ENCODE measurements at places on chromosomes 12 and 14.

- DNase-seq = no peak
These were observed 491.4 kb downstream of the APAF1 start for GRCh38 chr12:99136516-99136915.

DNA sequence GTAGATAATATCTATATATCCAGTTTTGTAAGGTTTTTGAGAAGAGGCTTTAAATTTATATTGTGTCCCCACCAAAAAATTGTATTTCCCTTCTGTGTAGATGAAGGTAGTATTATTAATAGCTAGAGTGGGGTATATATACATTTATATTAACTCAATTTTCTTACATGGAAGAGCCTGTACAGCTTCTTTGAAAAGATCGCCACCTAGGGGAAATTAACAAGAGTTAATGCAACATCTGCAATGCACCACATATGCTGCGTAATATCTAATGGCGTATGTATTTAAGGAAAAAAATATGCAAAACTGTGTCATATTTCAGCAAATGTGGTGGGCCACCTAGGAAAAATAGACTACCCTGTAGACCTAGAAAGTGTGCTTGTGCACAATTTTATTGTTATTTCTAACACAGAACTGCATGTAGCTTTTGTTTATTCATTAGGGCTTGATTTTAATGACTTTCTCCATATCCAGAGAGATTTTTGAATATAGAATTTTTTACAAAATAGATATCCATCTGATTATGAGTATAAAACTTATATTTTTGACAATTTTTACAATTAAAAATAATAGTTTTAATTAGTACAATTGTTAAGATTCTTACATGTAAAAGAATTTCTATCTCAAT, 14.0 kb downstream of the CCER1 start:
- peak; percentile 91 for DNase-seq

DNA sequence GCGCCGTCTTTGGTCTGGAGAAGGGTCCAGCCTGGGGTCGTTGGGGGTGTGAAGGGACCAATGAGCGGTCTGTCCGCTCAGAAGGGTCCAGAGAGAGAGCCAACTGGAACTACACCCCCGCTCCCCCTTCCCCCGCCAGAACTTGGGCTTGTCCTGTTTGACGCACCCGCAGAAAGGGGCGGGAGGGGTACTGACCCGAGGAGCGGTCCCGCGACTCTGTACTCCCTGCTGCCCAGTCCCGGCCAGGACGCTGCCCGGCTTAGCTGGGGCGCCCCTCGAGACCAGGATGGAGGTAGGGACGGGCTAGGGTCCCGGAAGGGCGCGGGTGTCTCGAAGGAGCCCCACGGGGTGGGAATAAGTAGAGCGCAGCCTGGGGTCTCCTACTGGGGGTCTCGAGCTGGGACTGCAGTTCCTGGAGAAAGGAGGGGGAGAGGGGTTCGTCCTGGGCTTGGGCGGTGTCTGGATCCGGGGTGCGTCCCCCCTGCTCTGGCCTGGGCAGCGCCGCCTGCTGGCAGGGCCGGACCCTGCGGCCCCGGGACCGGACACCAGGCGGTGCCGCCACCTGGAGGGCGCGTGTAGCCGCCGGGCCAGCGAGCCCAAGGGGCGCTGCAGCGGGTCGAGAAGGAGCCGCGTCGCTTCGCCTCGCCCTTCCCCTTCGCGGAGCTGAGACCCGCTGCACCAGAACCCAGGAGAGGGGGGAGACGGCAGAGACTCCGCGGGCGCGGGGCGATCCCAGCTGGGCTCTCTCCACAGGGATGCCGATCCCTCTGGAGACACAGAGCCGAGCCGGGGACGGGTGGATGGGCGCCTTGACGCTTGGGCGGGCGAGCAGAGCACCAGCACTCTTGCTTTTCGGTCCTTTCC, 3.8 kb upstream of the CACNB3 start:
- DNase-seq = peak; percentile 86

GRCh38 chr12:1796515-1797010, 23.8 kb upstream of the LRTM2 start:
- DNase-seq = peak; percentile 87

GRCh38 chr12:106331599-106331998, 25.9 kb upstream of the POLR3B start:
- no peak for DNase-seq

DNA sequence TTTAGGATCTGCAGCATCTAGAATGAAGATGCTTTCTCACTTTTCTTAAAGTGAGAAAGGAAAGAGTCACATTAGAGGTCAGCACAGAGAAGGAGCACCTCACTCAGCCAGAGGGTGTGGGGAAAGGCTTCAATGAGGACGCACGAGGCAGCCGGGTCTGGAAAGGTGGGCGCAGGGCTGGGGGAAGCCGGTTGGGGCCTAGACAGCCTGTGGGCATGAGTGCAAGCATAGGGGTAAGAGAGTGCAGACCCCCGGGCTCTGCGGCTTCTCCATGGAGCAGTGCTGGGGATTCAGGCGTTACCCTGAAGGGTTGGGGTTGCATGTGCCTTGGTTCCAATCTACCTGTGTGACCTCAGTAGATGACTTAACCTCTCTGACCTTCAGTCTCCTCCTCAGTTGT, 49.9 kb downstream of the KRT80 start:
- DNase-seq = no peak

- DNase-seq = no peak
These were observed 85.3 kb downstream of the DPF3 start for GRCh38 chr14:72808564-72808963.

DNA sequence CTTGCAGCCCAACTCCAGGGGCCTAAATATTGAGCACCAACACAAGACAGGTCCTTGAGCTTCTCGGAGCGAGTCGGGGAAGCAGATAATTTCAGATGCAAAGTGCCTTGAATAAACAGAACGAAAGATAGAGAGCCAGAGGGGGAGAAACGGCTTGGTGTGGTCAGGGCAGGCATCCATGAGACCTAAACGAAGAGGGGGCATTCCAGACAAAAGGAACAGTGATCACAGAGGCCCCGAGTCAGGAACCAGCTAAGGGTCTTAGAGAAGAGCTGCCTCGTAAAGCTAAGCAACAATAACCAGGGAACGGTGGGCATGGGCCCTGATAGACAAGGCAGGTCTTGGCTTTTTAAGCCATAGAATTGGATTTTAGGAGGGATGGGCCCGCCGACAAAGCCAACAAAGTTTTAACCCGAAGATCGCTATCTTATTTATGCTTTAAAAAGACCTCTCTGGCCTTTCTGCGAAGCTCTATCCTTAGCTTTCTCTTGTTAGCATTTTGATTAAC, 421 bp upstream of the ACADS start:
- peak; percentile 51 for DNase-seq

GRCh38 chr12:108394196-108394595, 55.1 kb upstream of the CMKLR1 start:
- DNase-seq = no peak

- DNase-seq = no peak
These were observed 23.2 kb upstream of the DCN start for GRCh38 chr12:91205811-91206210.

- no peak for DNase-seq
These were observed 48.2 kb upstream of the BTG1 start for GRCh38 chr12:92193846-92194245.

DNA sequence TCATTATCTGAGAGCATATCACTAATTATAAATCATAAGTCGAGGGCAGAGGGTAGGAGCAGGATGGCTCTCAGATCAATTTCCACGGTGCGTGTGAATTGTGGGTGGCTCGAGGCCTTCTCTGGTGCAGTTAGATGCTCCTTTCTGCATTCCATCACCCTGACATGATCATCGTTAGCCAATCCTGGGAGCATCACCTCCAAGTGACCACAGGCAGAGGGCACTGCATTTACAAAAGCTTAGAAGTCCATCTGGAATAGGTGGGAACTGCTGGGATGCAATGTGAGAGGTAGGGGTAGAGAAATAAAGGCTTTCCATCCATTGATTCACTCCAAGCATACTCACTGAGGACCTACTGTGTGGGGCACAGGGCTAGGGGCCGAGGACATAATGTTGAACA, 538.2 kb upstream of the TBX3 start:
- no peak for DNase-seq

DNA sequence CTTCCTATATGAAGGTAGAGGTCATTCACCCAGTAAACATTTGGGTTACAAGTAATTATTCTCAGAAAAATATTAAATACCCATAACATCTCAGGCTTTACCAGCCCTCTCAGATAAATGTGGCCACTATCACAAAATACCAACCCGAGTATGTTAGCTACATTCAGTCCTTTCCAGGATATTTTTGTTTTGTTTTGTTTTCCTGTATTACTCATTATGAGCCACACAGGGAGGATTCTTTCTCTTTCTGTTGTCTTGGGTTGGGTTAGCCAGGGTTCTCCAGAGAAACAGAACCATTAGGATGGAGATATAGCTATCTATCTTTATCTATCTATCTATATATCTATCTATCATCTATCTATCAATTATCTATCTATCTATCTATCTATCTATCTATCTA, 947.6 kb upstream of the MDGA2 start:
- DNase-seq = no peak

- DNase-seq = no peak
These were observed 27.4 kb upstream of the ABCD2 start for GRCh38 chr12:39646963-39647362.

DNA sequence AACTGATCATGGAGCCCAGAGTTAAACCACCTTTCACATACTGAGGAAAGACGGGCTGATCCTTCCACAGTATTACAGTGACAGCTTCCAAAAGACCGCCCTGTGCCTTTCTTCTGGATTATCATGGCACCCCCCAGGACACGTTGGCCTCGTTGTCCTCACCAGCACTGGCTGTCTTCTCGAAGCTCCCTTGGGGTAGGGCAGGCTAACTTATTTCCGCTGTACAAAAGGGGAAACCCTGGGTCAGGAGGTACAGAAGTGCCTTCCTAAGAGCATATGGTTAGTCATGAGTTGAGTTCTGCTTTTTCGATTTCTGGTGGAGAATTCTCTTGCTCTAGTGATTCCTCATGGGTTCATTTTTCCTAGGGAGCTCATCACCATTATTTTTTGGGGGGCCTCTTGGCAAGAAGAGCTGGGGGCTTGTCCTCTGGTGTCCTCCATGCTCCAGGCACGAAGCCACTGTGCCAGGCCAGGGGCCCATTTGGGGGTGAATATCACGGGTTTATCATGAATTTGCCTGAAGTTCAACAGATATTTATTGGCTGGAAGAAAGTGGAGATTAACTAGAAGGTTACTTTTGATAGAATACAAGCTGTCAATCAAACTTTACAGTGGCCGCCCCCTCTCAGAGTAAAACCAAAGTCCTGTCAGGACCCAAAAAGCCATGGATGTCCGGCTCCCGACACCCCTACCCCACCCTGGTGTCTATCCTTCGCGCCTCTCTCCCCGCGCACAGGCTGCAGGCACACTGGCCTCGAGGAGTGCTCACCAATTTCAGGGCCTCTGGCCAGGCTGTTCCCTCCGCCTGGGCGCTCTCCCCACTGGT, 8.8 kb upstream of the TRAF3 start:
- no peak for DNase-seq

GRCh38 chr14:55600784-55601561, 21.0 kb downstream of the KTN1 start:
- no peak for DNase-seq

DNA sequence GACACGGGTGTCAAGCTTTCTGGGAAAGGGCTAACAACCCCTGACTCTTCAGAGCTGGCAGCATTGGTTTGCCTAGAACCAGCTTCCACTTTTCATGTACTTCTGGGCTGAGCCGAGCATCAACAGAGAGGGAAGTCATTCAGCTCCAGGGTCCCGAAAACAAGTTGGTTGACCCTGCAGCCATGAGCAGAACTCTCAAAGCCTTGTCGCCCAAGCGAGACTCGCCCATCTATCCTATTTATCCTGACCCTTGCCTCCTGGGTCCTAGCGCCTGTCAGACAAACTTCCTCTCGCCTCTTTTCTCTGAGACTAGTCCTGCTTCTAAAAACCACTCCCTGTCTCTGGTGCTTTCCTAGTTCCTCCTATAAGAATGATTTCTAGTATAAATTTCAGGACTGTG, 47.9 kb downstream of the ASCL4 start:
- DNase-seq = no peak

DNA sequence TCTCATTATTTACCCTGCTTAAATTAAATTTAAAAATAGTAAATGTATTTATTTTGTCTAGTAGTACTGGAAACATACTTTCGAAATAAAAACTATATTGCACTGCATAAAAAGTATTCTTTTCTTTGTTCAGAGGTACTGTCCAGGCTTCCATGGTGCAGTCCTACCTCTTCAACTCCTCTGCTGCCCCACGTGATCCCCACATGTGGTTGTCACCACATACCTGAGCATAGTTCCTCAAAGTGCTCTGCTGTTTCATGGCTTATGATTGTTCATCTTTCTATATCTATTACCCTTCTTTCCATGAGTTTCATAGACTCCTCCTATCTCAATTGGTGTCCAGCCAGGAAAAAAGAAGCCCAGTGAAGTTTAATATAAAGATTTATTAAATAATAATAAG, 317.5 kb upstream of the OR4E1 start:
- DNase-seq = no peak

DNA sequence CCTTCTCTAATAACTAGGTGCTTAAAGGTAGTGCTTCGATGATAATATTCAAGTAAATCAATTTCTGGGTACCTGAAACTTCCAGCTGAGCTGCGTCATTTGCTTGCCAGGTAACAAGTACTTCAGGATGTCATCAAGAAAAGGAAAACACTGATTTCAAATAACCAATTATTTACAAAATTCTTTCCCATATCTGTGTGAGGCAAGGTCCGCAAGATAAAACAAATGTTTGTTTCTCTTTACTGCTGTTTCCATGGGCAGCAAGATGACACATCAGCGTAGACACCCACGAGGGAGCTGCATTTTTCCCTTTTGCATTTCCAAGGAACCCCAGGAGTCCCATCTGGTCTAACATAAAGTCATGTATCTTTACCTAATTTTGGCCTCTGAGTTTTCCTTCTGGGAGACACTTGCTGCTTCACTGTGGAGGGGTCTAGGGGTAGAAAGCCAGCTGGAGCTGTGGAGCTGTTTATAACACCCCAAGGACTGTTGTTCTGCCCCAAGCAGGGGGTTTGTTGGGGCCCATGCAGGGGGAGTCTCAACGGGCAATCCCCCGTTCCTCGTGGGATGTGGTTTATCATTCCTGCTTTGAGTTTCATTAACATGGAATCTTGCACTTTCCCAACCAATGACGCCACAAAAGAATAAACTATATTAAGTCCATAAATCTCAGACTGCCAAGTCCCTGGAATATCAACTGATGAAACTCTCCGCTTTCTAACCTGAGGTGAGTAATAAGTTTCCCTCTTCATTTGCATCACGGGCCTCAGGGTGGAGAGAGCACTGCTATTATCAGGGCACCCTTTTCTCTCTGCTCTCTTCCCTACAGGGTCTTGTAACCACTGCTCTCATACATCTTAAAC, 112.8 kb upstream of the PELI2 start:
- peak; percentile 6 for DNase-seq

- no peak for DNase-seq
These were observed at the start of gene IKZF4 for GRCh38 chr12:56020423-56021184. TSS of gene IKZF4 (plus strand) at chr12:56021043. CDS start at chr12:56021494, 451 bp downstream.

DNA sequence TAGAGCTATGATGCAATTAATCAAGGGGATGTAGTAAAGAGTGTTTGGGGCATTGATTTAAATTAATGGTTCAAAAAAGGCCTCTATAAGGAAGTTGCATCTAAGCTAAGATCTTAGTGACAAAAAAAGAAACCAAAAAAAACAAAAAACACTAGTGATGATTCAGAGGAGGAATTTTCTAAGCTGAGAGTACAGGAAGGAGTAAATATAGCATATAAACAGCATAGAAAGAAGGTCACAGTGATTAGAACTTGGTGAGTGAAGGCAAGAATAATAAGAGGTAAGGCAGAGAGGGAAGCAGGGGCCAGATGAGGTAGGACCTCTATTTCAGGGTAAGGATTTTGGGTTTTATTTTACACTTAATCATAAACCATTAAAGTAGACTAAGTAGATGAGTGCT, 48.0 kb upstream of the PDZRN4 start:
- no peak for DNase-seq

GRCh38 chr14:91417983-91418386, 365 bp upstream of the CCDC88C start:
- DNase-seq = peak; percentile 86
